ENCODE measurements at places on chromosomes 12 and 14. TPM values are rescaled to one million over a fixed set of nuclear protein-coding genes. Genes with fewer than 3 reads are reported as not detected.

Gene RPAP3
- total RNA-seq: 9.6 TPM

Gene DYRK4
- 45.7 TPM for total RNA-seq

Gene DEPDC4
- total RNA-seq: 0.54 TPM

Gene KRT6A
- total RNA-seq: 0.56 TPM

Gene KRT85
- not detected for total RNA-seq

Gene RPS6KL1
- 6.1 TPM for total RNA-seq
